Stimulated activated CD4-positive, alpha-beta T cell treated with anti-CD3 and anti-CD28 coated beads, Interleukin-2, amount 100 ng/mL, for 48 hours (primary cell): ENCODE measurements at places on chromosomes 6 and 20.
A peak's percentile ranks its signal among the peaks of the same experiment; 100 is the strongest.

GRCh38 chr6:2979819-2980464 is 8.6 kb upstream of the SERPINB6 start:
- DNase-seq: no peak

- DNase-seq: peak; percentile 57
These were observed 30.4 kb downstream of the KCNQ2 start for GRCh38 chr20:63442100-63442493.

GRCh38 chr20:35461620-35462019 is 6.2 kb downstream of the CEP250 start:
- no peak for DNase-seq

- DNase-seq: no peak
These were observed 125.2 kb downstream of the CEBPB start for GRCh38 chr20:50315586-50316551.

GRCh38 chr6:39840781-39841180 is 48.6 kb downstream of the DAAM2 start:
- no peak for DNase-seq

DNA sequence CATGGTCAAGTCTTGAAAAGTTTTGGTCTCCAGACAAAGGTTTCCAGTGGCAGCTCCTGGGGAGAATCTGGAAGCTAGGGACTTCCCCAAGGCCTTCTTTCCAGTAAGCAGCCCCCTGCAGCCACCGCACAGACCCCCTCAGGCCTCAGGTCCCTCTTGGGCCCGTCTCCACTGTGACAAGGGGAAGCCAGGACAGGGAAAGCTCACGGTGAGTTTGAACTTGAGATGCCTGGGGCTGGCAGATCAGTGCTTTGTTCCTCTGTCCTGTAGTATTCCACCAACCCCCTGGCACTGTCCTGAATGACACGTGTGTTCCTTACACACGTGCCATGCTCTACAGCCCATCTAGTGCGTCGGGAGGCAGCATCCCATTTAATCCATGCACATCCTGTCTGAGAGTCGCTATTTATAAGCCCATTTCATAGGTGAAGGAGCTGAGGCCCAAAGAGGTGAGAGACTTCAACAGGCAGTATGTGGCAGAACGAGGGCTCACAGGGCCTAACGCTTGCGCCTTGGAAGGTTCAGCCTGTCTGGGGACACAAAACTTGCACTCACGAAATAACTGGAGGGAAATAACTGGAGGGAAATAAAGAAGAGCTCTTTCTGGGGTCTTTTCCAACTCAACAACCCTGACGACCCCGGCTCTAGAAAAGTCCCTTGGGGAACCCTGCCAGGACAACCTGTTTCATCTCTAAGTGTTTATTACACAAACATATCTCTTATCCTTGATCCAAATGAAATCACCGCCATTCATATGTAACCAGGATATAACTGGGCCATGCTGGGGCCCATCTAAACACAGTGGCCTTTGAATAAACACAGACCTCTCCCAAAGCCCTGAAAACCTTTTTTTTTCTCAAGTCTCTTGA is 123.0 kb downstream of the BANF2 start:
- no peak for DNase-seq

DNA sequence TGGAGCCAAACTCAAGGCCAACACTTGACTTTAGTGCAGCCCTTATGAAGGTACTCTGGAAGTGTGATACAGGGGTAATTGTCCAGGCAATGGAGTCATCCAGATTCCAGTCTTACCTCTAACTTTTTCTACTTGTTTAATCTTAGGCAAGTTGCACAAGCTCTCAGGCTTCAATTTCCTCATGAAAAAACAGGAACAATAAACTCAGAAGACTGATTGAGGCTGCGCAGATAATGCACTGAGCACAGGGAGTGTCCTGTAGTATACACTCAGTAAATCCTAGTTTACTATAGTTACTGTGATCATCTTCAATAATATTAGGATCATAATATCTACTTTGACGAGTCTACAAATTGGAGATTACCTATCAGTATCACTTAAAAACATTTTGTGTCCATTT is 127.5 kb upstream of the SMLR1 start:
- no peak for DNase-seq

GRCh38 chr6:3102875-3103274 is 15.6 kb upstream of the BPHL start:
- DNase-seq: no peak

DNA sequence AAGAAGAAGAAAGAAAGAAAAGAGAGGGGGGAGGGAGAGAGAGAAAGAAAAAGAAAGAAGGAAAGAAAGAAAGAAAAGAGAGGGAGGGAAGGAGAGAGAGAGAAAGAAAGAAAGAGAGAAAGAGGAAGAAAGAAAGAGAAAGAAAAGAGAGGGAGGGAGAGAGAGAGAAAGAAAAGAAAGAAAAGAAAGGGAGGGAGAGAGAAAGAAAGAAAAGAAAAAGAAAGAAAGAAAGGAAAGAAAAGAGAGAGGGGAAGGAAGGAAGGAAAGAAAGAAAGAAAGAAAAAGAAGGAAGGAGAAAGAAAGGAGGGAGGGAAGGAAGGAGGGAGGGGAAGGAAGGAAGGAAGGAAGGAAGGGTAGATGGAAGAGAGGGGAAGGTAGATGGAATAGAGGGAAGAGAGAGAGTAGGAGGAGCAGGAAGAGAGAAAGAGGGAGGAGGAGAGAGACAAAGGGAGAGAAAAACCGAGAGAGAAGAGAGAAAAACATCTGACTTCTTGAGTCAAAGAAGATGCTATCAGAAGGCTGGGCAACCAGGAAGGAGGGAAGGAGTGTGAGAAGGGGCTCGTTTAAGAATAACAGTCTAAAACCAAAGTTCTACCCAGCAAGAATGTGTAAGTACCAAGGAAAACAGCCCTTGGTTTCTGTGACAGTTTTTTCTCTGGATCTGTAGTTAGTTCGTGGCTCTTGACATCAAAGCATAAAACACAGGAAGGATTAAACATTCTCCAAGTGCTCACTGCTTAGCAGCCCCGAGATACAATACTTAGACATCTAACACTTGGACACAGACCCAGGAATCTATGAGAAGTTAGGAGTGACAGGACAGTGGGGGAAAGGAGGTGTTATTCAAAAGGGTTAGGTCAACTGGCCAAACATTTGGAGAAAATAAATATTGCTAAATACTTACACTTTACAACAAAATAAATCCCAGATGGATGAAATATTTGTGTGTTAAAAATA is 131.9 kb upstream of the STMND1 start:
- no peak for DNase-seq

GRCh38 chr6:139895205-139895793 is 520.9 kb upstream of the CITED2 start:
- DNase-seq: no peak

GRCh38 chr6:12279322-12280091 is 10.7 kb upstream of the EDN1 start:
- no peak for DNase-seq
